ENCODE measurements at places on chromosomes 16 and 17.

DNA sequence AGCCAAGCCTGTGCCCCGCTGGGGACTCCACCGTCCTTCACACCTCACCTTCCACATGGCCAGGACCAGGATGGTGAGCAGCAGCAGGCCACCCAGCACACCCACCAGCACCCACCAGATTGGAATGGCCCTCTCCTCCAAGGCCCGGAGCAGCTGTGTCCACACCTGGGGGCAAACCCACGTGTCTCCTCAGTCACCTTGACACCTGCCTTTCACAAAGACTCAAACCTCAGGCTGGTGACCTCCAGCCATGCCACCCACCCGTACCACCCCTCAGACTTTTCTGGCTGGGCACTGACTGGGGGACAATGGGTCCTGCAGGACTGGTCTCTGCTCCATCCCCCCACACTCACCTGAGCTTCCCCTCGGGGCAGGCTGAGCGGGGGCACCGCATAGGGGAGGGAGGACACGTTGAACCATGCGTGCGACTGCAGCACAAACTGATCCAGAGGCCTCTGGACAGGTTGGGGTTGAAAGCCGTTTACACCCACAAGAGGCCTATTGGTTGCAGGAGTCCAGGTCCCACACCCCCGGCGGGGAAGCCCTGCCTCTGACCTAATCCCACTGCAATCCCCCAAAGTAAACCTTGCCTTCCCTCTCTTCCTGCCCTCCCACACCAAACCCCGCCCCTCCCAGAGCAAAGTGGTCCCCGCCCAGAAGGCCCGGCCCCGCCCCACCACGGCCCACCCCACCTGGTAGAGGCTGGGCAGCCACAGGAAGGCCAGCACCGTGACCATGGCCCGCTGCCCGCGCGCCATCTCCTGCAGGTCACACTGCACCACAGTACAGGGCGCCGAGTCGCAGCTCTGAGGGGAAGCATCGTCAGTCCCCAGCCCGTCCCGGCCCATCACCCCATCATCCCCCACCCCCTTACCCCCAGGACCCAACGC, 10.9 kb upstream of the FAM171A2 start:
- no peak for DNase-seq

- DNase-seq: no peak
Observed at GRCh38 chr17:20184977-20185619, 175.9 kb downstream of the SPECC1 start.

DNA sequence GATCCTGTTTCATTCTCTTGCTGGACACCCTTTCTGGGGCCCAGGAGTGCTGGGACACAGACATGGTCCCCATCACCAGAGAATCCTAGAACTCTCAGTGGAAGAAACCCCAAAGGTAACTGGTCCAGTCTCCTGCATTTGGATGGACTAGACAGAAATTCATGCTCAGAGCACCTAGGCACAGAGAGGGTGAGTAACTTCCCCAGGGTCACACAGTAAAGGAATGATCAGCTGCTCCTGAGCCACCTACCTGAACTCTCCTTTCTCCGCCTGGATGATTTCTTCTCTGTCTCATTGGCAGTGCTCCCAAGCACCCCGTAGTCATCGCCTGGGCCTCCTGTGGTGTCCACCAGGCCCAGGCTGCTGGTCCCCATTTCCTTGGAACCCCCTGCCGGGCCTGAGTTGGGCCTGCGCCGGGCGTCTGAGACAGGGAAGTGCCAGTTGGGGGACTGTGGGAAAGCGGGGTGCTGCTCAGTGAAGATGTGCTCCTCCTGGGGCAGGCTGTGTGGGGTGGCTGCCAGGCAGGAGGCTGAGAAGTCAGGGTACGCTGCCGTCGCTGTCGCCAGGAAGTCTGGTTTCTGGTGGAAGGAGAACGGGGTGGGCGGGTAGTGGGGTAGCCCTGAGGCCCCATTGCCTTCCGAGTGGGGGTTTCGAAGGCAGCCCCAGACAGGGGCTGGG, 767 bp downstream of the MEOX1 start:
- DNase-seq: no peak

- DNase-seq: no peak
Observed at GRCh38 chr16:72442385-72443158, 270.6 kb upstream of the PMFBP1 start.

GRCh38 chr17:46028374-46028773, 29.3 kb downstream of the STH start:
- DNase-seq: no peak

GRCh38 chr16:1511662-1512569, 18.8 kb downstream of the TELO2 start:
- no peak for DNase-seq

GRCh38 chr17:44781551-44782325, 22.9 kb downstream of the ADAM11 start:
- DNase-seq: no peak

- DNase-seq: no peak
Observed at GRCh38 chr16:17330044-17330443, 140.7 kb downstream of the XYLT1 start.

DNA sequence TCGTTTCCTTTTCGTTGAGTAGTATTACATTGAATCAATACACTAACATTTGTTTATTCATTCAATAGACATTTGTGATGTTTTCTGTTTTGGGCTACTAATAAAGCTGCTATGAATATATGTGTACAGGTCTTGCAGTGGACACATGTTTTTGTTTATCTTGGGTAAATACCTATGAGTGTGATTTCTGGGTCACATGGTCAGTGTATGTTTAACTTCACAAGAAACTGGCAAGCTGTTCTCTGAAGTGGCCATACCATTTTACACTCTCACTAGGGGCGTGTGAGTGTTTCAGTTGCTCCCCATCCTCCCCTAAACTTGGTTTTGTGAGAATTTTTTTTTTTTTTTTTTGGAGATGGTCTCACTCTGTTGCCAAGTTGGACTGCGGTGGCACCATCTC, 35.0 kb downstream of the PKD1L3 start:
- no peak for DNase-seq

DNA sequence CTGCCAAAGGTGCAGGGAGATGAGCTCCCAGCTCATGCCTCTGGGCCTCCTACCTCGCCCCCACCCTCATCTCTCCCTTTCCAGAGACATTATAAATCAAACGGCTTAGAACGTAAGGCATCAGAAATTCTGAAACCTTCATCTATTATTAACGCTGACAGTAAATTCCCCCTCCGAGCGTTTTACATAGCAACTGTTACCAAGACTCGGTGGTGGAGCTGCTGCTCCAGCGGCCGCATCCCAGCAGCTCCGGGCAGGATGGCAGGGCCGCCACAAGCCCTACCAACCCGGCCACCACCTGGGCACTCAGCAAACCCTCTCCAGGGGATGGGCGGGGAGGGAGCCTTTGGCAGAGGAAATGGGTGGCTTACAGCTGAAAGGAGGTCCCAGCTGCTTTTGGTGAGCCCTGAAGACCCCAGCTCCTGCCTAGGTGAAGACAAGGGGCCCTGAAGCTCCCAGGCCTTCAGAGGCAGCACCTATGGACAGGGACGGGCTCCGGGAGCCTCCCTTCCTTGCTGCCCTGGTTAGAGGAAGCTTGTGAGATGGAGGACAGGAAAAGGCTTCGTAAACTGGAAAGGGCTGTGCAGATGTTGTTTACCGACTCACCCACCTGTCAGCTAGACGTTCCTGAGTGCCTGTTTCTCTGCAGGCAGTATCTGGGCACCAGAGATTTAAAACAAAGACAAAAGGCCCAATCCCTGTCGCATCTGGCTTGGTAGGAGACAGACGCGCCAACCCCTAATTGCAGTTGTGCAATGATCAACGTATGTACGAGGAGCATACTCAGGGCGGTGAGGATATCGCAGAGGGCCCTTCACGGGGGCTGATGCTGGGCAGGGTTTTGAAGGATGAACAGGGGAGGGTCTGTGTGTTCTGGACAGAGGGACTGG, 76.9 kb downstream of the RAI1 start:
- DNase-seq: no peak

GRCh38 chr17:30780343-30780742, 44.1 kb downstream of the CRLF3 start:
- no peak for DNase-seq

DNA sequence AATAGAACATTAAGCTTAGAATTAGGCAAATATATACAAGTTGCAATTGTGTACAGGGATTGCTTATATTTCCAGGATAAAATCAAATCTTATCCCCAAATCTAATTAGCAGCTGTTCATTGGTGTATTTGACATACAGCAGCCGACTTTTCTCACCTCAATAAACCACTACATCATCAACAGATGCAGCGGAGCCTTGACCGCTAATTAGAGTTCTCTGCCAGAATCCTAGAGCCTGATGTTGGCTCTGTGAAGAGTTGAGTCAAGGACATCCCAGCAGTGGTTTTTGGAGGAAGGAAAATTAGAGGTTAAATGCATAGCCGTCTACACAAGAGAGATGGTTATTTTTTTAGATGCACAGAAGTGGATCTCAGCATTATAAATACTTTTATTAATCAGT, 221.9 kb upstream of the CACNG5 start:
- no peak for DNase-seq

- no peak for DNase-seq
Observed at GRCh38 chr16:75576384-75576811, 10.2 kb downstream of the GABARAPL2 start.

DNA sequence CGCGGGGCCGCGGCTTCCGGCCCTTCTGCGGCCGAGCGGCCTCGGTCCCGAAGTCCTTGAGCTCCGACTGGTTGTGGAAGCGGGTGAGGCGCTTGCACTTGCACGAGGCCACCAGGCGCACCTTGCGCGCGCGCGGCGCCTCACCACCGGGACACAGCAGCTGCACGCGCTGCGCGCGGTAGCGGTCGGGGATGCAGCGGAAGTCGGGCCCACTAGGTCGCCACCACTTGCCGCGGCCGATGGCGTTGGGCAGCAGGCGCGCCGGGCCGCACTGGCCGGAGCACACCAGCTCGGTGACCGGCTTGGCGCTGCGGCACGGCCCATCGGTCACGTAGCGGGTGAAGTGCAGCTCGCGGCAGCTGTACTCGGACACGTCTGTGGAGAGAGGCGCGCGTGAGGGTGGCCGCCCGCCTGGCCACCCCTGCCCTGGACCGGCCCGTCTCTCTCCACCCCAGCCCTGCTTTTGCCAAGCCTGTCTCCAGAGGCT, 3.2 kb downstream of the SOST start:
- DNase-seq: no peak

DNA sequence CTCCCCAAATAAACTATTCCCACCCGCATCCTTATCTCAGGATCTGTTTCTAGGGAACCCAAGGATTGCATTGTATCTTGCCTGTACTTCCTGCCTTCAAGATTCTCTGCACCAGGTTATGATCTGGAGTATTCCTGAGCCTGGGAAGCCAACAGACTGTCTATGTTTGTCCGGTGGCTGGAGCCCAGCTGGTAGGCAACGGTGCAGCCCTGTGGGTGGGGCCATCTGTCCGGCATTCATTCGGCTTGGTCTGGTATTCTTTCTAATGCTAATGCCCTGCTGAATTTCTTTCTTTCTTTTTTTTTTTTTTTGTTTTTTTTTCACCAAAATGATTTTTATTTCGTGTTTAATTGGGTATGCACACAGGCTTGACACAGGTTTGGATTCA, 20.7 kb upstream of the TVP23A start:
- DNase-seq: no peak

DNA sequence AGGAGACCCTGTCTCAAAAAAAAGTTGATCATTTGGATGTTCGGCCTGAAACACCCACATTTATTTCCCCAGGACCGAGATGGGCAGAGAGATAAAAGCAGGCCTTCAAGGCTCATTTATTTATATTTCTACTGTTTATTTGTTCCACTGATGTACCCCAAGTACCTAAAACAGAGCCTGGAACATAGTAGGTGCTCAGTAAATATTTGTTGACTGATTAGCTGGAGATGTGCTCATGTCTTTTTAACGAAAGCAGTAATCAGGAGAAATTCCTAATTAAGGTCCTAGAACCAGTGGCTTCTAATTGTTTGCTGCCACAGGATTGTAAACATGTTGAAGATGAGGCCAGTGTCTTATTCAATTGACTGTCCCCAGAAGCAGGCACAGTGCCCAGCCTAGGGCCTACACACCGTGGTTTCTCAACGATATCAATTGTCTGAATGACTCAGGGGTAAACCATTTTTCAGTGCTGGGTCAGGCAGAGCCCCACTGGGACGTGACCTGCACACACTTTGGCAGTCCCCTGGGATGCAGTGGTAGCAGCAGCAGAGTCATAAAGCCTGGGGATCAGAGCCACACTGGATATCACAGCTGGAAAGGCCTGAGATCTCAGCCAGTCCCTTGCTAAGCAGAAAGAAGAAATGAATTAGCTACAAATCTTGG, 34.8 kb downstream of the SOST start:
- DNase-seq: no peak

- DNase-seq: no peak
Observed at GRCh38 chr17:64491994-64492393, 4.9 kb downstream of the POLG2 start.

DNA sequence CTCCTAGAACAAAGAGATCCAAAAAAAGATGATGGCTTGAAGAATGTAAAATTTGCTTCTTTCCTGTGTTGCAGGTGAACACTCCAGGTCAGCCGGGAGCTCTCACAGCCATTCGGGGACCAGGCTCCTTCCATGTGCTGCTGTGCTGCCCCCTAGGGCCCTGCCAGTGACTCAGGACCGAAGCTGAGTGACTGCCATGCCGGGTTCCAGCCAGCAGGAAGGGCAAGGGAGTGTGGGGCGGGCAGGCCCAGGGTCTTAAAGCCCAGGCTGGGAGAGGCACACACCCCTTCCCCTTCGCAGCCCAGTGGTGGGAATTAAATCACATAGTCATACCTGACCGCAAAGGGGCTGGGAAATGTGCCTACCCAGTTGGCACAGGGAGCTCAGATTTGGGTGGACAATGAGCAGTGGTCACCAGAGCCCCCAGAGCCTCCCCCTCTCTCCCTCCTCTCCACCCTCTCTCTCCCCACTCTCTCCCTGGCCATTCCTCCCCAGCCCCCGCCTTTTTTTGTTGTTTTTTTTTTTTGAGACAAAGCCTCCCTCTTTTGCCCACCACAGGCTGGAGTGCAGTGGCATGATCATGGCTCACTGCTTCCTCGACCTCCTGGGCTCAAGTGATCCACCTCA, 11.5 kb downstream of the EPOP start:
- DNase-seq: peak; percentile 74

- no peak for DNase-seq
Observed at GRCh38 chr17:2061441-2061958, 6.6 kb downstream of the HIC1 start.

DNA sequence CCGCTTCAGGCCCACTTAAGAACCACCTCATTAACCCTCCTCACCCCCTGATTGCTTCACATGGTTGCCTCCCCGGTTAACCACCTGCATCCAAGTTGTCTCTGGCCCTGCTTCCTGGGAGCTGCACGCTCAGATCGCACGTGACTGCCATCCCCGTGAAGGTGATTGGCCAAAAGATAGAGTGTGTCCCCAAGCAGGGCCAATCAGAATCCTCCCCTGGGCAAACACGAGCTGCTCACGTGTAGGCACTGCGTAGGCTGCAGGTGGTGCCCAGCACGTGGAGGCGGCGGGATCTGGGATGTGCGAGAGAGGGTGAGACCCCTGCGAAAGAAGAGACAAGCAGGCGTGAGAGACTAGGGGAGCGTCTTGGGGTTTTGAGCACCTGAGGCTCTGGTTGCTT, 111.8 kb upstream of the CRHR1 start:
- DNase-seq: no peak

- DNase-seq: no peak
Observed at GRCh38 chr17:40092581-40092980, 7.8 kb downstream of the NR1D1 start.

DNA sequence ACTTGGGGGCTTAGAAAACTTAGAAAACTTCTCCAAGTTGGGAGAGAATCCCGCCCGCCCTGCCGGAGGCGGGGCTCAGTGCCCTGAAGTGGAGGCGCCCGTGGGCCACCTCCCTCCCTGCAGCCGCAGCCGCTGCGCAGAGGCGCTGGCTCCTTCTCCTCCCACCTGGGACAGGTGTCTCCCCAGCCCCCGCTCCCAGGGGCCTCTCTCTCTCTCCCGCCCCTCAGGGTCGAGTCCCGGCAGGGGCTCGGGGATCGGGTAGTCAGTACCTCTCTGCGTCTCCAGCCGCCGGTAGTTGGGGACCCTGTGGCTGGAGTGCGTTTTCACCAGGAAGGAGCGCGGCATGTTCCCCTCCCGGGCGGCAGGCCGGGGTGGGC, 257 bp downstream of the SNAI3 start:
- DNase-seq: no peak
